ENCODE measurements at places on chromosomes 2 and 18.

GRCh38 chr2:11437602-11438001 is 28.4 kb downstream of the E2F6 start:
- DNase-seq, result no peak

DNA sequence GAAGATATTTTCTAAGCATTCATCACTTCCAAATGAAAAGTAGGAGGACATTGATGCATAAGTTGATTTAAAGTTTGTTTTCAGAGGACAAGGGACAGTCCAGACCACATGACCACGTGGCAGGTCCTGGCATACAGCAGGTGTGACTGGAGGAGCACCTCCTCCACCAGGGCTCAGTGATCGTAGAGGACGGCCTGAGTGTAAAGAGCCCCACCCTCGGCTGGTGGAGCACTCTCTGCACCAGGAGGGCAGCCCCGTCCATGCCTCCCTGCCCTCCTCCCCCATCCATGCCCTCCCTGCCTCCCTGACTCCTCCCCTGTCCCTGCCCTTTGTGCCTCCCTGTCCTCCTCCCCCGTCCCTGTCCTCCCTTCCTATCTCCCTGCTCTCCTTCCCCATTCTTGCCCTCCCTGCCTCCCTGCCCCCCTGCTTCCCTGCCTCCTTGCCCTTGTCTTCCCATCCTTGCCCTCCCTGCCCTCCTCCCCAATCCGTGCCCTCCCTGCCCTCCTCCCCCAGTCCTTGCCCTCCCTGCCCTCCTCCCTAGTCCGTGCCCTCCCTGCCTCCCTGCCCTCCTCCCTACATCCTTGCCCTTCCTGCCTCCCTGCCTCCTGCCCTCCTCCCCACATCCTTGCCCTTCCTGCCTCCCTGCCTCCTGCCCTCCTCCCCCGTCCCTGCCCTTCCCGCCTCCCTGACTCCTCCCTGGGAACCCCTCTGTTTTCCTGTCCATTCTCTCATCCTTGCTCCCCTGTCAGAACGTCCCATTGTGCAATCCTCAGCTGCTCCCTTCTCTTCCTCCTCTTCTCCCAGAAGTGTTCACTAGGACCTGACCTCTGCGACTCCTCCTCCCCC is 47.9 kb downstream of the ANKMY1 start:
- DNase-seq, result no peak

DNA sequence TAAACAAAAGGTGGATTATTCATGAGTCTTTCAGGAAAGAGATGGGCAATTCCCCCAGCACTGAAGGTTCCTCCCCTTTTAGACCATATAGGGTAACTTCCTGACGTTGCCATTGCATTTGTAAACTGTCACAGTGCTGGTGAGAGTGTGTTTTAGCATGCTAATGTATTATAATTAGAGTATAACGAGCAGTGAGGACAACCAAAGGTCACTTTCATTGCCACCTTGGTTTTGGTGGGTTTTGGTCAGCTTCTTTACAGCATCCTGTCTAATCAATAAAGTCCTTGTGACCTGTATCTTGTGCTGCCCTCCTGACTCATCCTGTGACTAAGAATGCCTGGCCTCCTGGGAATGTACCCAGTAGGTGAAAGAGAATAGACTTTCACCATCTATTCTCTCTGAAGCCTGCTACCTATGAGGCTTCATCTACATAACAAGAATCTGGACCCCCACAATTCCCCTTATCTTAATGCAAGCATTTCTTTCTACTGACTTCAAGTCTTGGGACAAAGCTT is 148.7 kb downstream of the CABLES1 start:
- no peak for DNase-seq

DNA sequence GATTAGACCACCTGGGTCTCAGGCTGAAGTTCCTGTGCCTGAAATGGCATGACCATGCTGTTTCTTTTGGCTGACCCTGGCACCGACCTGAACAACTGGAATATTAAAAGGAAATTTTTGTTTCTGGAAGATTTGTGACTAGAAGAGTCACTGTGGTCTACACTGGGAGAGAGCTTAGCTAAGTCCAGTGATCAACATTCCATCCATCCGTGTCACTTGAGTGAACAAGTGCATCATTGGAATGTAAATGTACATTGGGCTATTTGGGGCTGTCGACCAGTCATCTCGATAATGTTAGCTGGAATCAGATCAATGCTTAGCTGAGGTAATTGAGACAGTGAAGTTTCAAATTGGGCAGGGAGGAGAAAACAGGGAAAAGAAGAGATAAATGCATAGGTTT is 95.4 kb upstream of the CCDC85A start:
- DNase-seq, result no peak

DNA sequence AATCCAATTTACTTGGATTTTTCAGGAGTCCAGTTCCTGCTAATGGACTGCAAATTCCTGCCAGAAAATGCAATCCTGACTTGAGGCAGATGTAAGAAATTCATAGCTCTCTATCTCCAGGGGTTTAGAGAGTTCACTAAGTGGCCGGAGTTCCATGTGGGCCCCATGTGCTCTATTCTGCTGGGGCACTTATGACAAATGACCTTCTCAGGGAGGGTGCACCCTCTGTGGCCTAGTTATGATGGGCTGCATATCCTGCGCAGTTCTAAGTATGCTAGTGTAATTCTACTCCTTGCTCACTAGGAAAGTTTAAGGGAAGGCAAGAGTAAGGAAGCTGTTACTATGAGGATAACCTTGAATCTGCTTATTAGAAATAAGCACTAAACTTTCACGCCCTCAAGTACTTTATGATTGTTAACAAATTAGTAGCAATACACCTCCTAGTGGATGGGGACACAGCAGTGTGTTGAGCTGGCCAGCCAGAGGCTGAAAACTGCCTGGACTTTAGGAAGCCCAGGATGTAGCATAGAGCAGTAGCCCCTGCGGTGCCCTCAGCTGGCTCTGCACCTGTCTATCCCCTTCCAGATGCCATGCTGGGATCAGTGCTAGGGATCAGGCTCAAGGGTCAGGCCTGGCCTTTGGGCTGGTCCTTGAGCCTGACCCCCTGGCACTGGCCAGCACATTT is 14.4 kb downstream of the SMYD1 start:
- no peak for DNase-seq

GRCh38 chr2:65355186-65355831 is 77.1 kb downstream of the SPRED2 start:
- no peak for DNase-seq

DNA sequence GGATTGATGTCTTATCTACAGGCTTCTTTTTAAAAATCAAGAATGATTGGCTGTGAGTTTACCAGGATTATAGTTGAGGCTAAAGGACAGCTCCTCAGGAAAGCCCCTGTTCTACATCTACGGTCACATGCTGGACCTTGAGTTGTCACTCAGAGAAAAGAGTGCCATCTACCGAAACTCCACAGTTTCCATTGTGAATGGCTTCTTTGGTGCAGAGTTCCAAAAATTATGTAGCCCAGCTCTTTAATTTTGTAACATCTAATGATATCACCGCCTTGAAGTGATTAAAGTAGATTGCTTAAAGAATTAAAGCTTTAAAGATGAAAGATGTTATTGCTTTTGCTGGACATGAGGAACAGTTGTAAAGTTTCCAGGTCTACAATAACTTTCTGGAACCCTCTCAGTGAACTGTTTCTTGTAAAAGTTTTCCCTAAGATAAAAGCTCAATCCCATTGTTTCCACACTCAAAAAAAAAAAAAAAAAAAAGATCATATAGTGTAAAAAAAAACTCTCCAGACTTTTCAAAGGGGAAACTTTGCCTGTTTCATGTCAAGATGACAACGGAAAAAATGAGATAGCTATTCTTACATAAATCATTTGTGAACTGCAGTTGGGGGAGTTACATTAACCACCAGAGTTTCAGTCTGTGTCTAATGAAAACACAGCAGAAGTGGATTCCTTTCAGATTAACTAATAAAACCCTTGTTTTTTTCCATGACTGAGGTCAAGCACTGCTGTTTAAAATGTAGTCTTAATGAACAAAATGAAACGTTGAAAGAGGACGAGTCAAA is 4.3 kb downstream of the COL3A1 start:
- no peak for DNase-seq

DNA sequence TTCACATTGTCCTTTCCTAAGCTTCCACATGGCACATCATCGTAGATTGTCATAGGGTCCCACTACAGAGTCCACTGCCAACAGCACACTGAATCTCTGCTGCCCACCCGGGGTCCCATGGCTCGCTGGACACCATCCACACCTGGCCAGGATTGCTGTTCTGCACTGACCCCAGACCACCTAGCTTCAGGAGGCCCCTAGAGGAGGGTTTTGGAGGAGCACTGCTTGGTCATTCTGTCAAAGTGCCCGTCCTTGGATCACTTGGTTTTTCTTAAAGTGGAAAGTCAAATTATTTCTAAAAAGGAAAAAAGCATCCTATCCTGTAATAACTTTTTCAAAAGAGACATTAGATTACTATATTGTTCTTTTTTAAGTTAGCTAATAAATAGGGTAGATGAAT is 59.0 kb downstream of the CHRNA1 start:
- DNase-seq, result no peak

DNA sequence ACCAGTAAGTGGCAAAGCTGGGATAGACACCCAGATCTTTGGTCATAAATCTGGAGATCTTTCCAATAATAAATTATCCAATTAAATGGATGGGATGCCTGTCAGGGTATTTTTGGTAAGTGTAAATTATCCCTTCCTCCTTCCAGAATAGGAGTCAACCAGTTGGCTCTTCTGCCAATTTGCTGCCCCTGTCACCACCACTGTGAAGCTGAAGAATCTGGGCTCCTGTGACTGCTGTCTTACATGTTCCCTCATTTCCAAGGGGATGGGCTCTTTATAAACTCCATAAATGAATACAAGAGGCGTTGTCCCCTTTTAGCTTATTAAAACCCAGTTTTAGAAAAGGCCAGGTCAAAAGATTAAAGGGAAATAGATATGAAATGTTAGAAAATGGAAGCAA is 17.8 kb upstream of the BMP10 start:
- no peak for DNase-seq

- no peak for DNase-seq
Observed at GRCh38 chr2:50004667-50005066, 850.4 kb upstream of the FSHR start.

- no peak for DNase-seq
Observed at GRCh38 chr2:80700961-80701360, 396.4 kb upstream of the LRRTM1 start.

- no peak for DNase-seq
Observed at GRCh38 chr2:106695919-106696318, 190.0 kb downstream of the ST6GAL2 start.

- no peak for DNase-seq
Observed at GRCh38 chr18:3758531-3758930, 308.6 kb downstream of the TGIF1 start.

DNA sequence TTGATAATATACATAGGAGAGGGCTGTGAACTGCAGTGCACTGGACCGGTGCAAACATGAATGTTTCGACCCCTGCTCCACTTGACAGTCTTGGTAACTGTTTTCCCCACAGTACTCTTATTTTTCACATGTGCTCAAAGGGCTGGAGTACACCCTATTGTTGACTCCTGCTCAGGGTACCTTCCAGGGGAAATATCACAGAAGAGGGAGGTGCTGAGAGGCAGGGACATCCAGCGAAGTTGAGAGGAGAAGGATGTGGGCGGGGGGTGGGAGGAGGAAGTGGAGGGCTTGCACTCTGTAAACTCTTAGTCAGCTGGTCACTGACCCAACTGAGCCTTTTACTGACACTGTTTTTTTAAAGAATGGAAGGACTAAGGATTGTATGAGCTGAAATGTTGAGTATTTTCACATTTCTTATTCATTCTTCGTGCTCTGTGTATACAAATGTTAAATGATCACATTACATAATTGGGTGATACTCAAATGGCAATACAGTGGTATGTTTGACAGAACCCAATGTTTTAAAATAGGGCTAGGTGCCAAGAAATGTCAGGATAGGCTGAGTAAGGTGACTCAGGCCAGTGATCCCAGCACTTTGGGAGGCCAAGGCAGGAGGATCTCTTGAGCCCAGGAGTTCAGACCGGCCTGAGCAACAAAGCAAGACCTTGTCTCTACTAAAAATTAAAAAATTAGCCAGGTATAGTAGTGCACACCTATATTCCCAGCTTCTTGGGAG is 10.0 kb downstream of the INPP4A start:
- no peak for DNase-seq

DNA sequence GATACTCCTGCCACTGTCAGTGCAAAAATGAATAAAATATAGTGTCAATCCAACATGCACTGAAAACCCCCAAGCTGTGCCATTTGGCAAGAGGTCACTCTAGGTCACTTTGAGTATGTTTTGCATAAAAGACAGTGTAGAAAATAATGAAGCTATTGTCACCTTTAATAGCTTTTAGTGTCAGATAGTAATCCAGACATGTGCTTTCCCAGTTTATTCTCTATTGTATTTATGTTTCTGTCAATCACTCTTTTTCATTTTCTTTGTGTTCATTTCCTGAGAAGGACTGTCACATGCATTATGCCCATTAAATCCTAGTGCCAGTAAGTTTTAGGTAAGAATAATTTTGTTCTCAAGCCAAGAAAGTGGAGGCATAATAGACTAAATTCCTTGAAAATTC is 1073.9 kb upstream of the CDH2 start:
- DNase-seq, result no peak

GRCh38 chr2:219302412-219302968 is 6.7 kb downstream of the PTPRN start:
- no peak for DNase-seq

- no peak for DNase-seq
Observed at GRCh38 chr2:148048475-148049221, 27.8 kb downstream of the MBD5 start.

DNA sequence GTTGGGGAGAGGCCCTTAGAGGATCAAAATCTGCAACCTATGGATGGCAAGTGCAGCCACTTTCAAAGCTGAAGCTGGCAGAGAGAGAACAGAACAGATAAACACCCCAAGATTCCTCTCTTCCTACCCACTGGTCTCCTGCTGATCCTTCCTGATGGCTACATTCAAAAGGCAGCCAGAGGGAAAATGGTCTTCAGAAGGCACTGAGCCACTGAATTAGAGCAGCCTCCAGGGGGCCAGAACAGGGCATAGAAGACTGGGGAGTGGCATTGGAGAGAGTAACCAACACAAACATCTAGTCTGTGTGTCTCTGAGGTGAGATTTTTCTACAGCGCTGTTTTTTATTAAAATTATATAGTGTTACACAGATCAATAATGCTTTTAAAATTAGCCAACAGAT is 432.6 kb downstream of the PARD3B start:
- no peak for DNase-seq

DNA sequence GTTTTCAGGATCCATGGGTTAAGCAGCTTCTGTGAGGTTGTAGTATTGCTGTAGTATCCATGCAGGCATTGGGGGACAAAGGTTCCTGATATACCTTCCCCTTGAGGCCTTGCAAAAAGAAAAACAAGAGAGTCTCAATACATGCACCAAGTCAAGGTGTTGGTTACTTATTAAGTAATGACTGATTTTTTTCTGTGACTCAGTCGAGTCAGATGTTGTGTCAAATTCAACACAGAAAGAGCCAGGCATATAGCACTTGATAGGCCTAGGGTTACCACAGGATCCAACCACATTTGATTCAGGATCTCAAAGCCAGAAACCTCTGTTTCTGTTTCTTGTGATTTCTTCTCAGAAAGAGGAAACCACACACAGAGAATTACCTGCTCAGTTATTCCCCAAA is 24.9 kb upstream of the CD8A start:
- DNase-seq, result no peak

- DNase-seq, result no peak
Observed at GRCh38 chr2:10026940-10027569, 16.3 kb upstream of the KLF11 start.

GRCh38 chr2:233476651-233477547 is 89.7 kb downstream of the USP40 start:
- no peak for DNase-seq
